ENCODE measurements at places on chromosomes 16 and 17. TPM values are rescaled to one million over a fixed set of nuclear protein-coding genes. Genes with fewer than 3 reads are reported as not detected.

Gene NXPH3
- 1.6 TPM for total RNA-seq

Gene CDH3
- not detected for total RNA-seq

Gene CLEC3A
- not detected for total RNA-seq

Gene RAB26
- 0.65 TPM for total RNA-seq

Gene SPNS3
- 0.98 TPM for total RNA-seq

Gene PLA2G10
- total RNA-seq: not detected

Gene HSPB9
- total RNA-seq: not detected

Gene TVP23A
- not detected for total RNA-seq

Gene MGAT5B
- 2.2 TPM for total RNA-seq

Gene SHISA6
- not detected for total RNA-seq

Gene HS3ST2
- total RNA-seq: under 0.01 TPM

Gene ENPP7
- total RNA-seq: not detected

Gene CD300LG
- total RNA-seq: under 0.01 TPM

Gene ALDH3A2
- 31.2 TPM for total RNA-seq

Gene CLEC18B
- total RNA-seq: 1.3 TPM

Gene LGALS9C
- total RNA-seq: not detected

Gene ADAT1
- total RNA-seq: 90.5 TPM

Gene C17orf113
- 0.33 TPM for total RNA-seq

Gene ST3GAL2
- total RNA-seq: 44.7 TPM

Gene ABCC3
- 5.2 TPM for total RNA-seq

Gene SULT1A3
- 13.7 TPM for total RNA-seq

Gene PIP4K2B
- total RNA-seq: 60.1 TPM

Gene FBXO39
- 5.9 TPM for total RNA-seq

Gene CLEC10A
- total RNA-seq: not detected

Gene PSMD11
- 107 TPM for total RNA-seq

Gene CDRT15
- not detected for total RNA-seq

Gene TP53TG3F
- total RNA-seq: not detected

Gene MIEF2
- total RNA-seq: 17.3 TPM

Gene ITPRIPL2
- total RNA-seq: 40.8 TPM

Gene G6PC3
- 34.8 TPM for total RNA-seq
